ENCODE measurements at places on chromosomes 7 and 10. TPM values are rescaled to one million over a fixed set of nuclear protein-coding genes. Genes with fewer than 3 reads are reported as not detected.

DNA sequence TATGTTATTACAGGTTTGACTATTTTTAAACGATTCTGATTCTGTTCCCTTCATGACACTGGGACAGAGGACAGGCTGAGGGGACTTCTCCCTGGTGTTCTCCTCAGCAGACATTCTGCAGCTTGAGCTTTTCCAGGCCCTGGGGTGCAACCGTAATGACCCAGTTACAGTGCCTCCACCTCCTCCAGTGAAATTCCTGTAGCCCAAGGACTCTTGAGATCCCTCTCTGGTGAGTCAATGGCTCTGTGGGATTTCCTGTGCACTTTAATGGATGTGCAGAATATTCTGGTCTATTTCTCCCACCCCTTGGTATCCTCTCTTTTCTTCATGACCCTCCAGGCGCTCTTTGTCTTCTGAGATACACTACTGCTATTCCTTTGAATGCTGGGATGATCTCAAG, 319.3 kb downstream of the INHBA start:
- H3K27me3 ChIP-seq = peaks cover 9% of the 10 kb centered on the region
- H3K4me1 ChIP-seq = no peaks in the 10 kb centered on the region
- H3K27ac ChIP-seq = no peak overlapping the region
- H3K4me3 ChIP-seq = no peak overlapping the region
- no peaks in the 10 kb centered on the region for H3K36me3 ChIP-seq

The GLRX3 gene
- 71.3 TPM for total RNA-seq

The CDH23 gene
- 0.51 TPM for total RNA-seq

- no peaks in the 10 kb centered on the region for H3K36me3 ChIP-seq
- H3K4me1 ChIP-seq = no peaks in the 10 kb centered on the region
- peak; percentile 13 for DNase-seq
- H3K27ac ChIP-seq = no peak overlapping the region
- H3K4me3 ChIP-seq = no peak overlapping the region
Measured at GRCh38 chr7:99707096-99707495, 27.3 kb upstream of the CYP3A5 start.

The KCP gene
- total RNA-seq = 1.2 TPM

- no peaks in the 10 kb centered on the region for H3K4me1 ChIP-seq
- peaks cover 51% of the 10 kb centered on the region for H3K36me3 ChIP-seq
- no peaks in the 10 kb centered on the region for H3K27me3 ChIP-seq
- DNase-seq = no peak
Measured at GRCh38 chr7:134948736-134949135, 37.6 kb upstream of the AGBL3 start.

DNA sequence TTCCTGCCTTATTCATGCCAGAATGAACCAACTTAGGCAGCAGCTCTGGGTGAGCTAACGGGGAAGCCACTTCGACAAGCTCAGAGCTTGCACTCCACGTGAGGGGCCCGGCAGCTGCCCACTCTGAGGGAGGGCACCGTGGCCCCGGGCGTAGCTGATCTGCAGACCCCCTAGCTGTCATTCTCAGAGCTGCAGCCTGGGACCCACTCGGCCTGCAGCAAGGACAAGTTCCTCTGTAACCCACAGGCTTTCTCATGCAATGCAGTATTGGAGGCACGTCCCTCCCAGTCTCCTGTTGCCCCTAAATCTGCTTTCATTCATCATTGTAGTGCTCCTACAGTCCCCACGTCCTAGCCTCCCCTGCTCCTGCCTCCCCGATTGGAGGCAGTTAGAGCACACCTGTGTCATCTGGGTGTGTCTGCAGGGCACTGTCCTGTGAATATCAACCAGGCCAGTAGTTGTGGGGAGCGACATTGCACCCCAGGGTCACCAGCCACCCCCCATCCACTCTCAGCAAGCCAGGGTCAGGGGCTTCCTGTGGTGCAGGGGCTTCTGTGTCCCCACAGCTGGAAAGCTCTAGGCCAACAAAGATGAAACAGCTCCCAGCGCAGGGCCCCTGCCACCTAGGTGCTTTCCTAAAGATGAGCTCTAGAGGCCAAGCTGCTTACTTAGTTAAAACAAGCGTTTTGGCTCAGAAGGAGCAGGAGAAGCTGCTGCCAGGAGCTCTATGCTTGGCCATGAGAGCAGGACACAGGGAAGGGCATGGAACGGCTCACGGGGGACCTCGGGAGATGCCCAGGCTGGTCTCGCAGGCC, 333.6 kb downstream of the ADARB2 start:
- H3K4me1 ChIP-seq = peaks cover 25% of the 10 kb centered on the region
- no peak overlapping the region for H3K27ac ChIP-seq
- no peaks in the 10 kb centered on the region for H3K36me3 ChIP-seq
- no peaks in the 10 kb centered on the region for H3K27me3 ChIP-seq

- peaks cover 90% of the 10 kb centered on the region for H3K27me3 ChIP-seq
- no peak overlapping the region for H3K27ac ChIP-seq
Measured at GRCh38 chr10:132788180-132788830, 2.4 kb upstream of the NKX6-2 start.

DNA sequence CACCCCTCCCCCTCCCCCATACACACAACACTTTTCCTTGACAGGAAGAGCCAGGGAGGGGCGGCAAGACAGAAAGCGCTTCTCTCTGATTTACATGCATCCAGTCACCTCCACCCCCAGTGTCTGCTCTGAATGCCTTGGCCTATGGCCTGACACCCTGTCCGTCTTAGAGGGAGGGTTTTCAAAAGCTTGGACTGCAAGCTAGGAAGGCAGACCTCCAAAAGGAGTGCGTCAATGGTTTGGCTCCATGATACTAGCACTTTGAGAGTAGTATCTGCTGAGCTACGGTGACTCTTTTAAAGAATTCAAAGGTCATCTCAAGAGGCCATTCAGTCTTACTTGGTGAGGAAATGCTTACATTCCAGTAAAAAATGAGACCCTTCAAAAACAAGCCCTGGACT, 20.3 kb upstream of the PAX2 start:
- no peak for DNase-seq
- H3K36me3 ChIP-seq = no peaks in the 10 kb centered on the region
- no peak overlapping the region for H3K4me3 ChIP-seq
- H3K27ac ChIP-seq = no peak overlapping the region
- peaks cover 98% of the 10 kb centered on the region for H3K27me3 ChIP-seq

- no peak for DNase-seq
- no peak overlapping the region for H3K27ac ChIP-seq
- H3K4me1 ChIP-seq = no peaks in the 10 kb centered on the region
- H3K36me3 ChIP-seq = no peaks in the 10 kb centered on the region
- no peaks in the 10 kb centered on the region for H3K27me3 ChIP-seq
- no peak overlapping the region for H3K4me3 ChIP-seq
Measured at GRCh38 chr10:118808601-118809356, 54.0 kb upstream of the CACUL1 start.

- H3K36me3 ChIP-seq = no peaks in the 10 kb centered on the region
- no peaks in the 10 kb centered on the region for H3K4me1 ChIP-seq
- H3K4me3 ChIP-seq = peak overlapping the region; percentile 68
- H3K27me3 ChIP-seq = no peaks in the 10 kb centered on the region
- no peak overlapping the region for H3K27ac ChIP-seq
Measured at GRCh38 chr7:1569016-1569415, 816 bp downstream of the PSMG3 start.

DNA sequence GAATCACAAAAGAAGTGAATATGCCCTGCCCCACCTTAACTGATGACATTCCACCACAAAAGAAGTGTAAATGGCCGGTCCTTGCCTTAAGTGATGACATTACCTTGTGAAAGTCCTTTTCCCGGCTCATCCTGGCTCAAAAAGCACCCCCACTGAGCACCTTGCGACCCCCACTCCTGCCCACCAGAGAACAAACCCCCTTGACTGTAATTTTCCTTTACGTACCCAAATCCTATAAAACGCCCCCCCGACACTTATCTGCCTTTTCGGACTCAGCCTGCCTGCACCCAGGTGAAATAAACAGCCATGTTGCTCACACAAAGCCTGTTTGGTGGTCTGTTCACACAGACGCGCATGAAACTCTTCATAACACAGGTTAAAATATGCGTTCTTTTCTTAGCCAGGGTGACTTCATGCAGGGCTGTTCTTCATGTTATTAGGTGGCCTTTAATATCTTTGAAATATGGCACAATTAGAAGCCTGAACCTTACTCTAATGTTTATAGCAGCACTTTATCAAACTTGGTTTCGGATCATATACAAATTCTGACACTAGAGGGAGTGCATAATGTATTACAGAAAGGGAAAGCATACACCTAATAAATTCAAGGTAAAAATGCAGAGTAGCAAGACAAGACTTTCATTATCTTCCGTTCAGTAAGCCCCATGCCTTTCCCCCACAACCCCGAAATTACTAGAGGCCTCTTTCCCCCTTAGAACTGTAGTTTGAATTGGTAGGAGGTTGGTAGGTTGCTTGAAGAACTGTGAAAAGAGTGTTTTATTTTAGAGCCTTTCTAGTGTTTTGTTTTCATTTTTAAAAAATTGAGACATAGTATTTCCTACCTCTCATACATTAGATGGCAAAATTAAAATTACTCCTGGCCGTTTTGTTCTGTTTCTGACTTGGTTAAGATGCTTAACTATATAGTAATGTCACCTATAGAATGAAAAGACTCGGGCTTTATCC, 117.9 kb downstream of the NPY start:
- no peak overlapping the region for H3K27ac ChIP-seq
- H3K4me3 ChIP-seq = no peak overlapping the region
- H3K27me3 ChIP-seq = peaks cover 5% of the 10 kb centered on the region
- no peaks in the 10 kb centered on the region for H3K36me3 ChIP-seq

DNA sequence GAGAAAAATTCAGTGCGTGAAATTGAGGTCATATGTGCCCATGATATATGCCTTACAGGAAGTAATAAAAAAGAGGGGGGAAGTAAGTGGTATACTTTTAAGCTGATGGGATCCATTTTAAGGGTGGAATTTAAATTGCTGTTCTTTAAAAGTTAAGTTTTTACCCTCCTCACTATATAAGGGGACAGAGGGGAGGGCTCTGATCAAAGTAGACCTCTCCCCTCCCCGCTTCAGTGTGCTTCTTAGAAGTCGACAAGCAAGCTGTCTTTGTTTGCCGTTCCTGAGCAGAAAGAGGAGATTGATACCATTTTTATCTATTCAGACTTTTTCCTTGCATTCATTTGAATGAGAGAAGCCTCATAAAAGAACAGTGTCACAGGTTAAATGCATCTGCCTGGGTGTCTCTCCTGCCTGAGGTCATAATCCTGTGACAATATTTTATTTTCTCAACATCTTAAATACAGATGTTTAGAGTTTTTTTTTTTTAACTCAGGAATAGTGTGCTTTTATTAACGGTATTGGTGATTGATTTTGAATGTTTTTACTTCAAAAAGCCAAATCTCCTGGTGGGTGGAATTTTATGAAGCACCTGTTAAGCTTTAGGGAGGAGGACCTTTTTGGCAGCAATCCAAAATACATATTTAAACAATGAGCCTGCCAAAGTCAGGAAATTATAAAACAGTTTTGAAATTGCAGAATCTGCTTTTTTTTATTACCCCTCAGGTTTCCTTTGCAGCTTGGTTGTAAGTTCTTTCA, 141.7 kb downstream of the KAT6B start:
- no peaks in the 10 kb centered on the region for H3K27me3 ChIP-seq
- H3K36me3 ChIP-seq = no peaks in the 10 kb centered on the region
- H3K27ac ChIP-seq = no peak overlapping the region

The LRIT2 gene
- not detected for total RNA-seq

GRCh38 chr7:127478024-127478355, 85.5 kb upstream of the ZNF800 start:
- no peaks in the 10 kb centered on the region for H3K27me3 ChIP-seq
- no peak for DNase-seq
- no peak overlapping the region for H3K4me3 ChIP-seq
- no peak overlapping the region for H3K27ac ChIP-seq
- H3K36me3 ChIP-seq = no peaks in the 10 kb centered on the region

GRCh38 chr7:135523146-135523545, 13.2 kb upstream of the CNOT4 start:
- H3K27ac ChIP-seq = no peak overlapping the region
- H3K4me3 ChIP-seq = no peak overlapping the region
- H3K27me3 ChIP-seq = no peaks in the 10 kb centered on the region
- H3K36me3 ChIP-seq = no peaks in the 10 kb centered on the region
- peaks cover 6% of the 10 kb centered on the region for H3K4me1 ChIP-seq

The PWWP2B gene
- 35.7 TPM for total RNA-seq

GRCh38 chr10:85545874-85546273, 820.7 kb downstream of the GRID1 start:
- no peak overlapping the region for H3K27ac ChIP-seq
- H3K4me3 ChIP-seq = no peak overlapping the region
- no peak for DNase-seq
- H3K36me3 ChIP-seq = no peaks in the 10 kb centered on the region

DNA sequence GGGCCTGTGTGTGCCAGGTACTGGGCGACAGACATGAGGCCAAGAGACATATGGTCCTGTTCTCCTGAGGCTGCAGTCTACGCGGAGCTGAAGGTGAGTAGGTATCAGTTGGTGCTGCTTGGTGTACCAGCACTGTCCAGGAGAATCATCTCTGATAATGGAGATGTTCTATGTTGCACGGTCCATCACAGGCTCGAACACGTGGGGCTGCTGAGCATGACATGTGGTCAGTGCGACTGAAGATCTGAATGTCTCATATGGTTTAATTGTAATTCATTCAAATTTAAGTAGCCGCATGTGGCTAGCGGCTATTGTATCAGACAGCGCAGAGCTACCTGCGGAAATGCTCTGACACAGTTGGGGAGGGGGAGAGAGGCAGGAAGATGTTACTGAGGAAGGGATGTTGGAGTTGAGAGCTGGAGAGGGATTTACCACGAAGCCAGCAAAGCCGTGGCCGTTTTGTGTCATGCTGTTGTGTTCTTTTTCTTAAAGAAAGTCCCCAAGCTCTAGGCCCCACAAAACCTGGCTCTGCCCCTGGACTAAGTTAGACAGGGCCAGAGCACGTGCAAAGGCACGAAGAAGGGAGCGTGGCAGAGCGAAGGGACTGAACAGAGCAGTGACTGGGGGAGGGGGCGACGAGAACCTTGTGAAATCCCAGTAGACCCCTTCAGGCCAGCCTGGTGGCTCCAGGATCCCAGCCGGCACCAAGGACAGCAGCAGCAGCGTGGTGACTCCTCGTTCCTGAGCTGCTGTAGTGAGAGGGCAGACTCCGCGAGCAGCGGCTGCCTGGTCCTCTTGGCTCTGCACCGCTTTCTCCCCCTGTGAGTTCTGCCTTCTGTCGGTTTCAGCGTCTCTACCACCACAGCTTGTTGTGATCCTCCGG, 20.0 kb downstream of the SMKR1 start:
- H3K36me3 ChIP-seq = no peaks in the 10 kb centered on the region
- no peak overlapping the region for H3K27ac ChIP-seq
- peaks cover 3% of the 10 kb centered on the region for H3K27me3 ChIP-seq
- no peaks in the 10 kb centered on the region for H3K4me1 ChIP-seq

- H3K36me3 ChIP-seq = peaks cover 3% of the 10 kb centered on the region
- no peak overlapping the region for H3K4me3 ChIP-seq
- no peaks in the 10 kb centered on the region for H3K27me3 ChIP-seq
- peak; percentile 71 for DNase-seq
Measured at GRCh38 chr7:129923709-129924108, 29.1 kb downstream of the UBE2H start.

Data from cardiac muscle cell (in vitro differentiated cells and primary cell).